ENCODE measurements at places on chromosomes 7 and 10. TPM values are rescaled to one million over a fixed set of nuclear protein-coding genes. Genes with fewer than 3 reads are reported as not detected.

- no peak for DNase-seq
These were observed 83.6 kb downstream of the KCNMA1 start for GRCh38 chr10:77553966-77554365.

DNA sequence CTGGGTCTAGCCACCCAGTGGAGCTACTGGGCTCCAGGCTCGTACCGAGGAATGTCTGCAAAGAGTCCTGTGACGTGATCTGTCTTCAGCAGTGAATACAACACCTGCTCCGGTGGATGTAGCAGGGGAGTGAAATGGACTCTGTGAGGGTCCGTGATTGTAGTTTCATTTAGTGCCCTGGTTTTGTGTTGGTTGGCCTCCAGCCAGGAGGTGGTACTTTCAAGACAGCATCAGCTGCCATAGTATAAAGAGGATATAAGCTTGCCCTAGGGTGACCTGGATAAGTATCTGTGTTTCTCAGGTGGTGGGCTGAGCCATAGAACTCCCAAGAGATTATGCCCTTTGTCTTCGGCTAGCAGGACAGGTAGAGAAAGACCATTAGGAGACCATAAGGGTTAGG is 24.6 kb upstream of the WNT2 start:
- no peak for DNase-seq

DNA sequence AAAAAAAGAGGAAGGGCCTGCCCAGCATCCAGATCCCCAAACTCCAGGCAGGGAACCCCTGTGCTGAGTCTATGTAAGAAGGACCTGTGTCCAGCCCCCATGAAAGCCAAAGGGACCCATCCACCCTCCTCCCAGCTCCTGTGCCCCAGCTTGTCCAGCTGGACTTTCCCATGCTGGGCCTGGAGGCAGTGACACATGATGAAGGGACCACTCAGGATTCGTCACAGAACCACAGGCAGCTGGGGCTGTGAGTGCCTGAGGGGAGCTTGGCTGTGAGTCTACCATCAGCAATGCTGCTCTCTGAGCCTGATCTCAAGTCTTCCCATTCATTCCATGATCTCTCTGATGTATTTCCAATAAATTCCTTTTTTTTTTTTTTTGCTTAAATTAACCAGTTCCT is 36.2 kb upstream of the MNX1 start:
- no peak for DNase-seq

- DNase-seq = no peak
These were observed 19.5 kb downstream of the NRP1 start for GRCh38 chr10:33314811-33315561.

DNA sequence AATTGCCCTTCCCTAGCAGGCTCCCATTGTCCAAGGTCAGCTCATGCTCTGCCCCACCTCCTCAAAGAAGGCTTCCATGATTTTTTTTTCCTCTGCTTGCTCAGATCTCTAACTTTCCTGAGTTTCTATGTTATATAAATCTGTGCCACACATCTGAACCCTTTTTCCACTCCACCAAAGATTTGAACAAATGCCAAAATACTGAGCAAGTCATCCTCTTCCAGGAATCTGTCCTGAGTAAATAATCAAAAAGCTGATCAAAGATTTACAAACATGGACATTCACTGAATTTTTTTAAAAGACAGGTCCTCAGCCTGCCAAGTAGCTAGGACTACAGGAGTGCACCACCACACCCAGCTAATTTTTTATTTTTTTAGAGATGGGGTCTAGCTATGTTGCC is 102.8 kb upstream of the ARID5B start:
- no peak for DNase-seq

- DNase-seq = no peak
These were observed 21.5 kb upstream of the ZNF800 start for GRCh38 chr7:127413962-127414361.

DNA sequence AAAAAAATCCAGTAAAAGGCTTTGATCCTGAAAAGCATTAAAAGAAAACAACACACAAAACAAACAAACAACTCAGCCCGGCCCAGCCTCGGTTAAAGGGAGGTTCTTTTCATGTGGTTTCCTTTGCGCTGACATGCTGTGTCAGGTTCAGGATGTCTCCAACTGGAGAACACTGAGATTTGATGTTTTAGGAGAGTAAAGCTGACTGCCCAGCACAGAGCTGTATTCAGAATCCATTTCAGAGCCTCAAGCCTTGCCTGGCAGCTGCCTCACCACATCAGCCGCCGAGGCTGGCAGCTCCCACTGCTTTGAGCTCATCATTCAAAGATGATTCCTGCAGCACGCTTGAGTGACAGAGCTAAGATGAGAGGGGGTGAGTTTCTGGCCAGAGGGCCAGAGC is 205.8 kb upstream of the LYZL1 start:
- no peak for DNase-seq

The TLX1 gene
- total RNA-seq = not detected

The LDB3 gene
- total RNA-seq = 2.7 TPM

The ACSM6 gene
- total RNA-seq = not detected

The POLL gene
- 22.2 TPM for total RNA-seq
